ENCODE measurements at places on chromosomes 5 and 9.

GRCh38 chr5:69024241-69024651 lies 69.6 kb upstream of the SLC30A5 start:
- DNase-seq: no peak

DNA sequence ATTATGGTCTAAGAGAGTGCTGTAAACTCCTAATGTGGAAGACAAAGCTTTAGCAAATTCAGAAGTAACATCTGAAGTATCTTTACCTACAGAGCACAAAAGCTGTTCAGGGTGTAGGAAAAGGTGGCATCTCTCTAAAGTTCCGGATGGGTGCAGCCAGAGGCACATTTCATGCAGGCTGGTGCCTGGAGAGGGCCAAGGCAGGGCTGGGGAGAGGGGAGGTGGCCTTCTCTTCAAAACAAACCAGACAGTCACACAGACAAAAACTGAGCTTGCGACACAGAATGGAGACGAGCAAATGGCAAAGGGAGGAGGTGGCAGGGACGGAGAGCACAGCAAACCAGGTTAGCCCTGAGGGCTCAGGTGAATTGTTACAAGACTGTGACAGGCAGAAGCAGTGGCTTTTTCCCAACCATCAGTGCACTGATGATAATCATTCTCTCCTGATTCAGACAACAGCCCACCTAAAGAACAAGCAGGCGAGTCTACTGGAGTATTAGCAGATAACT lies 121.5 kb upstream of the PCA3 start:
- DNase-seq: no peak

DNA sequence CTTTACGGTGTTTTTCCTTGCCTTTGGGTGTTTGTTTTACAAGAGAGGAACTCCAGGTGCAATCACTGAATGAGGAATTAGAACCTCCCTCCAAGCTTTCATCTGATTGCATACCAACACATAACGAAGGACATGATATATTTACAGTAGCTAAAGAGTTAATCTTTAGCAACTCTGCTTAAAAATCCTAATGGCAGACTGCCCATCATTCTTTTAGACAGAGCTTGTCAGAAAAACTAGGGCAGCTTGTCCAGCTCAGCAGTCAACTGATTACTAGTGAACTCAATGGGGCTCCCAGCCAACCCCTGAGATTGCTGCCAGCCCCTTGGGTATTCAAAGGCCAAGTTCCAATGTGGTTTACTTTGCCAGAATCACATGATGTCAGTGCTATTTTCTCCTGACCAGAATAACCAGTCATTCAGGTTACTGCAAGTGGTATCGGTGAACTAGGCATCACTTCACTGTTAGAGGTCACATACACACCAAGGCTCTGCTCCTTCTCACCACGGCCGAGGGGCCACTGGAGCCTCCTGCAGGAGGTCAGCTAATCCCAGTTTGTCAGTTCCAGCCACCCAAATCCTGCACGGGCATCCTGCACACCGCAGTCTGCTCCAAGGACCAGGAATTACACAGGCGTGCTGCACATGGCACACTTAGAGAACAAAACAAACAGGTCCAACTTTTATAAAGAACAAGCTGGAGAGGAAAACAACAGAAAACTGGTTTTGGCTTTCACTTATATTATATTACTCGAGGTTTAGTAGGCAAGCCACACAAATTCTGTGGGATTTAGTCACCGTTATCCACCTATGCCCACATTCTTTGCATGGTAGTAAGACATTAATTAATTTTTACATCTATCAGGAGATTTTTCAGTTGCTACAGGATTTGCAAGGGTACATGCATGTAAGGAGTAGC lies 62.5 kb downstream of the NFIB start:
- peak; percentile 82 for DNase-seq

DNA sequence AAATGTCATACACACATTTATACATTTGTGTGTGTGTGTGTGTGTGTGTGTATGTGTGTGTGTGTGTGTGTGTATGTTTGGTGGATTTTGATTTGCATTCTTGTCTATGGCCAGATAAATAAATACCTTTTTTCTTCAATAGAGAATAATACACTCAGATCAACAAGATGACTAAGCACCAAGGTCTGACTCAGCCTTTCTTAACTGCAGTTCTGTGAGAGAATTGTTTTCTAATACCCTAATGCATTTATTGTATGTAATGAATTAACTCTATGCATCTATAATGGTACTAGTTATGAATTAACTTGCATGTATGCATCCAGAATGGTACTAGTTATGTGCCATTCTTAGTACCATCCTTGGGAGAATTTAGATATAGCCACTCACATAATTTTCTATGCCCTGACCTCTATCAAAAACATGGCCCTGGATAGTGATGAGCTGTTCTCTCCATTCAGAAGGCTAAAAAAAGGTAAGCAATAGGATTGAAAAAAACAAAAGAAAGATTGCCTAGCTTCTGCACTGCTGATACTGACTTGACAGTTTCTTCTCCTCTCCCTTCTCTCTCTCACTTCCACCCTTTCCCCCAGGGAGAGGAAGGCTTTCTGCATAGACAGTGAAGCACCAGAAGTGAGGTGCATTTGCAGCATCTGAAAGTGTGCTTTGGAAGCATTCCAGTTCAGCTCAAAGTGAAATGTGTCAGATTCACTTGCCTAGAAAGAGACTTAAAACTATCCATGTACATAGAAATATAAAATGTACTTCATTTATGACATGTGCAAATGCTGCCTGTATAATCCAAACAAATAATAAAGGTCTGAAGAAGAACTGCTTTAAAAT lies 55.1 kb upstream of the CCDC112 start:
- no peak for DNase-seq

DNA sequence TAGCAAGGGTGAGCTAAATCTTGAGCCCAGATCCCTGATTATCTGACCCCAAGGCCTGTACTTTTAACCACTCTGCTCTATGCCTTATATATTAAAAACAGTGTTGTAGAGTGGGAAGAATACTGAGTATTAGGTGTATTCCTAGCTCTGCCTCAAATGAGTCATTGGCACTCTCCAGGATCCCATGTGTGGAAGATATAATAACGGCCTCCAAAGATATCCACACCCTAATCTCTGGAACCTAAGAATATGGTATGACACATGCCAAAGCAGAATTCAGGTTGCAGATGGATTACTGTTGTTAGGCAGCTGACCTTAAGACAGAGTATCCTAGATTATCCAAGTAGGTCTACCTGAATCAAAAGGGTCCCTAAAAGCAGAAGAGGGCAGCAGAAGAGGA lies 110.8 kb downstream of the ADRB2 start:
- no peak for DNase-seq
